A549 treated with Mapracorat at 1 μM for 4 hours (cell line): ENCODE measurements at places on chromosomes 16 and 17. TPM values are rescaled to one million over a fixed set of nuclear protein-coding genes. Genes with fewer than 3 reads are reported as not detected.

The PTX4 gene
- not detected in 5 replicates for total RNA-seq

The ASPHD1 gene
- total RNA-seq: 15.1 to 26.3 TPM (median 23.9 TPM) in 5 replicates

The KRT24 gene
- not detected in 5 replicates for total RNA-seq

The GTF3C1 gene
- total RNA-seq: 61.7 to 72.0 TPM (median 70.3 TPM) in 5 replicates

The SCNN1B gene
- 0.40 to 1.3 TPM (median 0.55 TPM) in 5 replicates for total RNA-seq

The MFAP4 gene
- 0.08 to 0.13 TPM (median 0.09 TPM) in 3 of 5 replicates, not detected in the others for total RNA-seq

The ECI1 gene
- total RNA-seq: 44.3 to 102 TPM (median 91.5 TPM) in 5 replicates

The MED13 gene
- 15.3 to 23.6 TPM (median 19.5 TPM) in 5 replicates for total RNA-seq

The TP53TG3F gene
- total RNA-seq: 0.12 to 0.18 TPM (median 0.15 TPM) in 3 of 5 replicates, not detected in the others

The RCVRN gene
- not detected in 5 replicates for total RNA-seq

The HP gene
- total RNA-seq: 0.33 TPM in 1 of 5 replicates, not detected in the others

The ARHGDIG gene
- 2.7 to 3.4 TPM (median 3.2 TPM) in 5 replicates for total RNA-seq

The KRTAP1-1 gene
- not detected in 5 replicates for total RNA-seq

The CNTNAP1 gene
- total RNA-seq: 3.8 to 6.4 TPM (median 5.9 TPM) in 5 replicates
